ENCODE measurements at places on chromosomes 5 and 9. TPM values are rescaled to one million over a fixed set of nuclear protein-coding genes. Genes with fewer than 3 reads are reported as not detected.

The TNC gene
- 106 TPM for total RNA-seq

The ADRA1B gene
- total RNA-seq = not detected

DNA sequence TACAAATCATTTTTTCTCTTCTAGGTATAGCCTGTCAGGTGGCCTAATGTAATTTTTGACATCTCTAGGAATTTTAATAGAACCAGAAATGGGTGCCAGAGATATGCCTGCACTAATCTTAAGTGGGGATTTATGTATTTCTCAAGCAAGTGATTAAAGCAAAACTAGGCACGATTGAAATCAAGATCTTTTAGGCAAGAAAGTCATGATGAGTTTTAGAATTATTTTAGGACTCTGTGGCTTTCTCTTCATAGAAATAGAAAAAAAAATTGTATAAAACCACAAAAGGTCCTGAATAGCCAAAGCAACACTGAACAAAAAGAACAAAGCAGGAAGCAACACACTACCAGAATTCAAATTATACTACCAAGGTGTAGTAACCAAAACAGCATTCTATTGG, 952 bp upstream of the AMACR start:
- peak; percentile 23 for DNase-seq

- DNase-seq = no peak
These were observed 601.4 kb downstream of the GABRG2 start for GRCh38 chr5:162668926-162669325.

DNA sequence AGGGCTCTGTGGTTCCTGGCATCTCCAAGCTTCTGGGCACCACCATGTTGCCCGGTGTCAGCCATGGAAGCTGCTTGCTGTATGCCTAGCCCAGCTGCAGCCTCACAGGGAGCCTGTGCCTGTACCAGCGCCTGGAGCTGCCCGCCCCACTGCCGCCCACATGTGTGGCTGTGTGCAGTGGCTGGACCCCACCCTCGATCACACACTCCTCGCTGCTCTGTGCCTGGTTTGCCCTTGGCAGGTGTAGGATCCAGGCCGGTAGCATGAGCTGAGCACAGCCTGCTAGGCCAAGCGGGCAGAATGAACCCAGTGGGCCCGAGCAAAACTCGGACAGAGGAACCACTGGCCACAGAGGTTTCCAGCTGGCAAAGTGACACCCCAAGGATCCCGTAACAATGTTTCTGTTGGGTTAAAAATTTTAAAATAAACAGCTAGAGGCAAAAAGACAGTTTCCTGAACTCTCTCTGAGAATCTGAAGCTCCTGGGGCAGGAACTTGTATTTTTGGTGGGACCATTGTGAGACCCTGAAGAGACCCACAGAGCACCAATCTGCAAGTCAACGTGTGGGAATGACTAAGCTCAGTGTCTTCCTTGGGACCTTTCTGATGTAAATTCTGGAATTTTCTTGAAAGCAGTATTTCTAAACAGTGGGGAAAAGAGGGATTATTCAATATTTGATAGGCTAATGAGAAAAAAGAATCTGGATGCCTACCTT, 73.1 kb upstream of the CCDC112 start:
- no peak for DNase-seq

- no peak for DNase-seq
These were observed 59.5 kb downstream of the TEK start for GRCh38 chr9:27168496-27168895.

DNA sequence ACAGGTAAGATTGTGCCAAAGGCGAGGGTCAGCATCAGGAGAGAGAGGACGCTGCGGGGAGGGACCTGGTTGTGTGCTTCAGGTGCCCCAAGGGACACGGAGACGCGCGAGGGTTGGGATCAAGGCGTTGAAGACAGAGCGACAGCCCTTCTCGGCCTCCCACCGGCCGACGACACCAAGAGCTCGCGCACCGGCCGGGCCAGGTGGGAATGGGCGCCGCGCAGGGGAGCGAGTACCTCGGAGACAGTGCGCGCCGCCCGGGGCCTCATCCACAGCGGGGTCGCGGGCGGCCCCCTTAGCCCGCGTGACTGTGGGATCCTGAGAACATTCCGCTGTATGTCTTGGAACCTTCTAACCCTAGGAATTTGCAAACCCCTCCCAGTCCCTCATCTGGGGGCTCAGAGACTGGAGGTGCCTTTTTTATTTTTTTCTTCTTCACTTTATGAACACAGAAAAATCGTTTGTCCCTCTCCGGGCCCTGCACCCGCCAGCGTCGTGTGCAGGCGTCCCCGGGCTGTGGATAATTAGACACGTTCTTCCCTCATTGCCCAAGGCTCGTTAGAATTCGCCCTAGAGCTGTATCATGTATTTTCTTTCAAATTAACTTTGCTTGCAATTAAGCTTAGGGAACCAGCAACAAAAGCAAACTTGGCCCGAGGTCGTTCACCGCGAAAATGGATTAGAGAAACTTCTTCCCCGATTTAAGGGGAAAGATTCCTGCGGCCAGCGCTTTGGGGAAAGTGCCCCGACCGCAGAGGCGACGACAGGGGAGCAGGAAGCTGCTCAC, 4.8 kb downstream of the FOXE1 start:
- no peak for DNase-seq

- no peak for DNase-seq
These were observed 37.2 kb downstream of the HEXB start for GRCh38 chr5:74722271-74722670.
